Stimulated activated CD8-positive, alpha-beta memory T cell treated with anti-CD3 and anti-CD28 coated beads, Interleukin-7, amount 100 ng/mL, for 1 hour (primary cell): ENCODE measurements at places on chromosomes 13 and 19.

GRCh38 chr19:617551-618246, 15.6 kb downstream of the POLRMT start:
- DNase-seq = no peak

GRCh38 chr13:113152691-113152983, 5.8 kb upstream of the PROZ start:
- DNase-seq = no peak

DNA sequence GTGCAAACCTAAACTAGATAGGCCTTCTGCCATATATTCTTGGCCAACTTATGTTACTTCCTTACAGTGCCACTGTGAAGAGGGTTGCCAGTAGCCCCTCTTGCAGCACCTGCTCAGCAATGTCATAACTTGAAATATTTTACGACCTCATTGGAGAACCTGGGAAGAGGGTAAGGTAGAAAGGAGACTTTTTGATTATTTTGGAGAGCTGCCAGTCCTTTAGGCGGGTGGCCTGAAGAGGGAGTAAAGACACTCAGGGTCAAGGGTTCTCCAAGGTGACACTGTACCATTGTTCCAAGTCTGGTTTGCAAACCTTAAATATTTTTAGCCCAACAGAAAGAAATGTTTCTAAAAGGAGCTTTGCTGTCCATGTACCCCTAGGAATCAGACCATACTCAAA, 118.3 kb downstream of the FLT1 start:
- DNase-seq = no peak

DNA sequence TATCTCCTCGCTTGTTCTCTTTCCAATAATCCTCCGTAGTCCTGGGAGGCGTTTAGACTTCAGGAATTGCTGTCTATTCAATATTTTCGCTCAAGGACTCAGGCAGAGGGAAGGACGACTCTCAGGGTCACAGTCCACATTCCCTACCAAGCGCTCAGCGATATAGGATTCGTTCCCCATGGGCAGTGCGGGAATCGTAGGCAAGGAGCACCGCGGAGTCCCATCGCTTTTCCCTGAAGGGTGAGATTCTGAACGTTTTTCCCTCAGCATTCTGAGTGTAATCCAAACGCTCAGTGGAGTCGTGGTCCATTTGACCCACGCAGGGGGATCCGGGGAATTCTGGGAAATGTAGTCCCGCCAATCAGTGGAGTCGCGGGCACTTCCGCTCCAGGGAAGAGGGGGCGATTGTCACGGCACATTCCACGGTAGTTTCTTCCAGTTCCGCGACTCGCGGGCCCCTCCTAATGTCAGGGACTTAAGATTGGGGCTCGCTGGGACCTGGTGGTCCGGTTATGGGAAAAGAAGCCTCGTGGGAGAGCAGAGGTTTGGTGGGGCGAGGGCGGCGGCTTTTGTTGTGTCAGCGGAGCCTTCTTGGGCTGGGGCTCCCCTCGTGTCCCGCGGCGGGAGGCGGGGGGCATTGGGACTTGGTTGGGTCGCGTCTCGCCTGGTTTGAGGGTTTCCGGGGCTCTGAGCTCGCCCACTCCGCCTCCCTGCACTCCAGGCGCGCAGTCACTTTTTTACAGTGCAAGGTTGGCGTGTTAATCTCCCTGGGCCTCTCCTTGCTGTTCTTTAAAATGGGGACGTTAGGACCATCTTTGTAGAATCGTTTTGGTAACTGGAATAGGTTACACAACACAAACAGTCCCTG, at the start of gene ZNF234:
Gene ZNF234, plus strand, starts transcription at position 364 of the 868 bp plus-strand sequence. CDS start 3,079 bp downstream, outside the sequence.
- DNase-seq = peak; percentile 51

- DNase-seq = no peak
Observed at GRCh38 chr19:58353717-58354477, 605 bp upstream of the A1BG start.

DNA sequence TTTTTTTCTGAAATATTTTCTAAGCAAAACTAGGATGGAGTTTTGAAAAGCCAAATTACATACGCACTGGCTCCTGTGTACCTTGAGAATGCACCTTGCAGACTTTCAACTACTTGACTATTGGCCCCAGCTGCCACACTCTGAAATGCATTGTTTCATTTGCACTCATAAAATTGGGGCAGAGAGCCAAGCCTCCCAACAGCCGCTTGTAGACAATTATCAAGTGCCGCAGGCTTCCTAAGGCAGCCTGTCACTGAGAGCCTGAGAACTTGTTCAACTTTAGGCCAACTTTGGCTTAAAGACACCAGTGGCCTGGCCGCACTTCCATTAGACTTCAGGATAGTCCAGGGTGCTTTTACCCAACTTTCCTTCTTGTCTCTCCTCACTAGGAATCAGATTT, 115.7 kb upstream of the STARD13 start:
- no peak for DNase-seq

- DNase-seq = no peak
Observed at GRCh38 chr13:38430796-38431195, 81.1 kb downstream of the UFM1 start.

- DNase-seq = no peak
Observed at GRCh38 chr19:2573916-2574315, 98.0 kb downstream of the GADD45B start.

DNA sequence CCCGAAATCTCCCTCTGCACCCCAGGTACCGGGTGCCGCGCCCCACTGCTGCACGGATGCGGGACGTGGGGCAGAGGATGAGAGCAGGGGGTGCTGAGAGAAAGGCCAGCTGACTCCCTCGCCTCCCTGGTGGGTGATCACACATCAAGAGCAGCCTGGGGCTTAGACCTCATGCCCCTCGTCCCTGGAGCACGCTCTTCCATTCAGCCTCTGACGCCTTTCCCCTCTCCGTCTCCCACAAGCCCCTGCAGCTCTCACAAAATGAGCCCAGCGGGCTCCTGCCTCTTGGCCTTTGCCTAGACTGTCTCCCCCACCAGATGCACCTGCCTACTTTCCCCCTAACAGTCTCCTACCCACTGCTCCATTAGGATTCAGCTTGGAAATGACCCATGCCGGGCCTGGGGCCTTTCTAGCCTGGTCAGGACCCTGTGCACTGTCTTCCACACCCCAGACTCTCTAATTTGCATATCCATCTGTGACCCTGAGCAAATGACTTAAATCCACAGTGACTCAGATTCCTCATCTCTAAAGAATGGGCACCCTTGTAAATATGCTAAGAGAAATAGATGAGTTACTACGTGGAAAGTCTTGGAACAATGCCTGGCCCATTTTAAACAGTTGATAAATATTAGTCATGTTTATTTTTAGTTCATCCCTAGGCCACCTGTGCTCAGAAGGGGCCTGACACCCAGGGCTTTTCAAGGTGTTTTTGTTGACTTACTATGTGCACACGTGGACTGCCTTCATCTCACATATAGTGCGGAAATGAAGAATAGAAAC, 582 bp upstream of the PTPRH start:
- no peak for DNase-seq

DNA sequence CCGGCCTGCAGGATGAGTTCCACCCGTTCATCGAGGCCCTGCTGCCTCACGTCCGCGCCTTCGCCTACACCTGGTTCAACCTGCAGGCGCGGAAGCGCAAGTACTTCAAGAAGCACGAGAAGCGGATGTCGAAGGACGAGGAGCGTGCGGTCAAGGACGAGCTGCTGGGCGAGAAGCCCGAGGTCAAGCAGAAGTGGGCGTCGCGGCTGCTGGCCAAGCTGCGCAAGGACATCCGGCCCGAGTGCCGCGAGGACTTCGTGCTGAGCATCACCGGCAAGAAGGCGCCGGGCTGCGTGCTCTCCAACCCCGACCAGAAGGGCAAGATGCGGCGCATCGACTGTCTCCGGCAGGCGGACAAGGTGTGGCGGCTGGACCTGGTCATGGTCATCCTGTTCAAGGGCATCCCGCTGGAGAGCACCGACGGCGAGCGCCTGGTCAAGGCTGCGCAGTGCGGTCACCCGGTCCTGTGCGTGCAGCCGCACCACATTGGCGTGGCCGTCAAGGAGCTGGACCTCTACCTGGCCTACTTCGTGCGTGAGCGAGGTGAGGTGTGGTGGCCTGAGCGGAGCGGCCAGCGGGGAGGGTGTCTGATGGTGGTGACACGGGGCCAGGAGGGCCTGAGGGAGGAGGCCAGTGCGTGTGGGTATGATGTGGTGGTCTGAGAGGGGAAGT, 15.5 kb downstream of the NFIC start:
- no peak for DNase-seq

DNA sequence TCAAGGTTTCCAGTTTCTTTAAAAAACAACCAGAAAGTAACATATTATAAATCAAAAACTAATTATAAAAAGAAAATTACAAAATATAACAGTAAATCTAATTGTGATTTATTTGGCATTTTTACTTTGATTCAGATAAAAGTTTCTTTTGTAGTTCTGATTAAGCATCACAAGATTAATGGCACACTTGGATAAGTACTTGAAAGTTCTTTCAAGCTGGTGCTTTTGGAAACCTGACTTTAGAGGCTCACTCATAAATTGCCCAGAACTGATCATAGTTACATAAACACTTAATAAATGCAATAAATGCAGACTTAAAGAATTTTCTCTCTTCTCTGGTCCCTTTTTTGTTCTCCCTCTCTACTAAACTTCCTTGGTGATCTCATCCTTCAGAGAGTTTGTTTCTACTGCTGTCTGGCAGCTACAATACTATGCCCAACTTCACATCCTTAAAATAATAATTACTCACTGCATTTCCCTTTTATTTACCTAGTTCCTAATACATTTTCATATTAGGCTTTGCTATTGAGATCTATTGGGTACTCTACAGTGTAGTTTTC, 1417.0 kb downstream of the EFNB2 start:
- no peak for DNase-seq

GRCh38 chr13:94261163-94261562, 218.3 kb downstream of the DCT start:
- no peak for DNase-seq

DNA sequence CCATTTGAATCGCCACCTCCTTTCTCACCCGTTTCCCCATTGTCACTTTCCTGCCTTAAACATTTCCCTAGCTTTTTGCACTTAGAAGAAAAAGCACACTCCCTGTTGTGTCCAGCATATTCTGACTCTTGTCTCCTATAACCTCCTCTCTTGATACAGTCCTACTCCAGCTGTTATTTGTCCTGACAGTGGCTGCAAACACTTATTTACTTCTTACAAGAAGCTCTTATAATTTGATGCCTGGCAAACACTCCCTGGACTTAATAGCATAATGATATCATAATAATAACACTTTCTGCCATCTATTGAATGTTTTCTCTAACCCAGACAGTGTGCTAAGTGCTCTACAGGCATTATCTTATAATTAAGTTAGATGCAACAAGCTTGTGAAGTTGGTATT, 76.6 kb downstream of the DGKH start:
- no peak for DNase-seq

DNA sequence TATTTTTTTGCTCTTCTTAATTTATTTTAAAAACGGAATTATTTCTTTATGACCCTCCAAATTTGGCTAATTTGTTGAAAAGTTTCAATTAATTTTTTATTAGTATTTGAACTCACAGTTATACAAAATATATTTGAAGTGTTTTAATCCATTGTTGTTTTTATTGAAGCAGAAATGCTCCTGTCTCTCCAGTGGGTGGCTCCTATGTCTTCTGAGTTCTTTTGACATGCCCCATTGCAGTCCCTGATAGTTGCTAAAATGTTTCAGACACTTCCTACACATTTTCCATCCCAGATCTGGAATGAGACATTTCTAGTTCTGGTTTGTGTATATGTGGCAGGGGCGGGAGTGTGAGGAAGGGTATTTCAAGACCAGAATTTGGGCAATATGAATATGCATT, 579.4 kb upstream of the PRR20A start:
- no peak for DNase-seq

DNA sequence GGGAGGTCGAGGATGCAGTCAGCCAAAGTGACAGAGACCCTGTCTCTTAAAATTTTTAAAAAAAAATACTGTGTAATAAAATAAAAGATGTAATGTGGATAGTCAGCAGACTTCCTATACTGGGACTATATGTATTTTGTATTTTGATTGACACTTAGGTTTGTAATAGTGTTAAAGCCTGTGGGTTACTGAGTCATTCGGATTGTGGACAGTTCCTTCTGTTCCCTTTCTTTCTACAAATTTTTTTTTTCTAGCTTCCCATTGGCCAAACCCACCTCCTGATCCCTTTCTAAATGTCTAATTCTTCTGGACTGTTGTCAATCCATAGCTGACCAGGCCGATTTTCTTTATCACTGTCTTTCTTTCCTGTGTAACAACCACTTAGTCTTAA, 108.0 kb downstream of the DNAJC3 start:
- no peak for DNase-seq

DNA sequence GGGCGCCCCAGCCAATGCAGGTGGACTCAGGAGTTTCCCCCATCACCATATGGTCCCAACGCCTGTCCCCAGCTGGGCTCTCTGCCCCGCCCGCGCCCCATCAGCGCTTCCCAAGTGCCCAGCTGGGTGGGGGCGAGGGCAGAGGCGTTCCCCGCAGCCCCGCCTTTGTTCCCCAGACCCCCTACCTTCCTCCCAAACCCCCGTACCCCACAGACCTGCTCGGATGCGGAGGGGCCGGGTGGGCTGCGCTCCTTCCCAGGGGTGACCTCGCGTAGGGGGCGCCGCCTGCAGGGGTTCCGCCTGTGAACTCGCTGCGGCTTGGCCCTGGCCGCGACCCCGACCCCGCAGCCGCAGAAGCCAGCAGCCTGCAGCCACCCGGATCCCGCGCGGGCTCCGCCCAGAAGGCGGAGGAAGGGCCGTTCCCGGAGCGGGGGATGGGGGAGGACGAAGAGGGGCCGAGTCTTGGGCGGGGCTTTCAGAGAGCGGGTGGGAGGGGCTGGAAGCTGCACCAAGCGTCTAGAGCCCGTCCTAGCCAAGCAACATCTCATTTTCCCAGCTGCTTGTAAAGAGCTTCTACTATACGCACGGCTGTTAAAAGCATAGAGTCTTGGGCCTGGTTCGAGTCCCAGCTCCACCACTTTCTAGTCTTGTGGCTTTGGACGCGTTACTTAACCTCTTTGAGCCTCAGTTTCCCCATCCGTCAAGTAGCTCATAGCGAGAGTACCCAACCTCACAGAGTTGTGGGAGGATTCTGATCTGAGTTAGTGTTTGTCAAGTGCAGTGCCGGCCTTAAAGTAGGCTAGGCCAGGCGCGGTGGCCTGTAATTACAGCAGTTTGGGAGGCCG, at the start of gene RAB3D:
Gene RAB3D, minus strand, starts transcription at position 404 of the 845 bp plus-strand sequence. CDS start 2,258 bp downstream, outside the sequence.
- DNase-seq = peak; percentile 48

DNA sequence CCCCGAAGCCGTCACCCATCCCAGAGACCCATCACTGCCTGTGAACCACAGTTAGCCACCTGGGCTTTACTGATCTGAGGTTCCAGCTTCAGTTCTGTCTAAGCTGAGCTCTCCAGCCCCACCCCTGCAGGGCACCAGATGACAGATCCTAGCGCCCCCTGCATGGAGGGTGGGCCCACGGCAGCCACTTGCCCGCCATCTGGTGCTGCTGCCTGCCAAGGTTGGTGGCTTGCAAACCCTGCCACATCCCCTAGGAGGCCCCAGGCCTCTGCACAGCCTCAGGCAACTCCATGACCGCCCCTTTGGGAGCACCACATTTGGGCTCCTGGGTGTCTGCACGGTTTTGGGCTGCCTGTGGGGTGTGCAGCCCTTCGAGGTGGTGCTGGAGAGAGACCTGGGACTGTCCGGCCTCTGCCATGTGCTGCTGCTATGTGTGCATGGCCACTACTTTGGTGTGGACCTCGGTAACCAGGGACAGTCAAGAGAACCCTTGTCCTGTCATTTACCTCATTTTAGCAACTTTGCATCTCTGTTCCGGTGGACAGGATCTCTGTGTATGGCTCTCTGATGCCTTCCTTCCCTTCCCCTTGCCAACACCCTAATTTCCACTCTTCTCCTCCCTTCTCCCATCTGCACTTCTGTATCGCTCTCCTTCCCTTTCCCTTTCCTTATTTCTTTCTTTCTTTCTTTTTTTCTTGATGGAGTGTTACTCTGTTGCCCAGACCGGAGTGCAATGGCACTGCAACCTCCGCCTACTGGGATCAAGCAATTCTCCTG, 17.4 kb upstream of the SDHAF1 start:
- no peak for DNase-seq
